ENCODE measurements at places on chromosomes 16 and 17. TPM values are rescaled to one million over a fixed set of nuclear protein-coding genes. Genes with fewer than 3 reads are reported as not detected.
A peak's percentile ranks its signal among the peaks of the same experiment; 100 is the strongest.

DNA sequence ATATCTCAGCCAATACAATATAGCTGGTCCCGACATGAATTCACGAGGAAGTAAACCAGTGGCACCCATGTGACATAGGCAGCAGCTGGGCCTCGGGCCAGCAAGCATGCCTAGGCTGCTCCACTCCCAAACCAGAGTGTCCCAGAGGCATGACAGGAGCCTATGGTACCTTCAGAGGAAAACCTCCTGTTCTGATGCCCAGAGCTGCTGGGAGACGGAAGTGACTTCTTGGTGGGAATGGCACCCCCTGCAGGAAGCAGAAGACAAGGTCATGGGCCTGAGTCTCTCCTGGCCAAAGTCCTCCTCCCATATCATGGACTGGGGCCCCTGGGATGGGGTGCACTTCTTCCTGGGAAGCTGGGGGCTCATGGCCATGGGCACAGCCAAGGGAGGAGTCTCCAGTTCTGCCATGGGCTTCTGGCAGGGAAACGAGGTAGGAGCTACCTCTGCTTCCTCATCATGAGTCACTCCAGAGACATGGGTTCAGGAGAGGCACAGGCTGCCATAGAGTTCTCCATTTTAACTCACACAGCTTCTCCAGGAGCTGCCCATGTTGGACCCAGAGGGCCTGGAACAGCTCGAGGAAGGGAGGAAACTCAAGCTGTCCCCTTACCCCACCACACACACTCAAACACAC is 13.4 kb downstream of the FBF1 start:
- DNase-seq = no peak

GRCh38 chr16:77786186-77786847 is 2.0 kb upstream of the VAT1L start:
- DNase-seq = no peak

GRCh38 chr17:27762527-27763305 is 37.6 kb downstream of the NOS2 start:
- peak; percentile 37 for DNase-seq

Gene PYDC1
- not detected for total RNA-seq

Gene TNP2
- not detected for total RNA-seq

Gene ITGB3
- total RNA-seq = 17.6 TPM
